Adrenal gland (tissue), 19 donors: ENCODE measurements at places on chromosomes 16 and 17. TPM values are rescaled to one million over a fixed set of nuclear protein-coding genes. Genes with fewer than 3 reads are reported as not detected.

MINK1 gene
- 135 TPM for polyA plus RNA-seq

NUPR1 gene
- polyA plus RNA-seq: 123 TPM

USP43 gene
- 1.1 TPM for polyA plus RNA-seq

CMTM2 gene
- polyA plus RNA-seq: not detected

GPR139 gene
- polyA plus RNA-seq: not detected

RPL38 gene
- 998 TPM for polyA plus RNA-seq

ACSM2A gene
- 0.03 TPM for polyA plus RNA-seq

PRCD gene
- 37.2 TPM for polyA plus RNA-seq

OMG gene
- 0.49 TPM for polyA plus RNA-seq

OR4D1 gene
- polyA plus RNA-seq: under 0.01 TPM

GRB7 gene
- 0.17 TPM for polyA plus RNA-seq

TMIGD1 gene
- polyA plus RNA-seq: not detected

TMEM107 gene
- 8.3 TPM for polyA plus RNA-seq

PAQR4 gene
- 14.6 TPM for polyA plus RNA-seq

ABCC3 gene
- polyA plus RNA-seq: 164 TPM

LMF1 gene
- polyA plus RNA-seq: 10.5 TPM

GUCY2D gene
- not detected for polyA plus RNA-seq

TCAP gene
- polyA plus RNA-seq: 0.92 TPM

CBFA2T3 gene
- polyA plus RNA-seq: 1.0 TPM

MPRIP gene
- polyA plus RNA-seq: 231 TPM

TMEM204 gene
- polyA plus RNA-seq: 30.7 TPM

DPEP3 gene
- 0.11 TPM for polyA plus RNA-seq

SPAG5 gene
- polyA plus RNA-seq: 13.4 TPM

TRAF7 gene
- 43.8 TPM for polyA plus RNA-seq

MT3 gene
- polyA plus RNA-seq: 169 TPM

ACE gene
- 7.7 TPM for polyA plus RNA-seq

CDRT15 gene
- not detected for polyA plus RNA-seq

KRTAP4-4 gene
- polyA plus RNA-seq: not detected

SOST gene
- not detected for polyA plus RNA-seq

MYADML2 gene
- polyA plus RNA-seq: not detected

CD300A gene
- 7.3 TPM for polyA plus RNA-seq

PLEKHG4 gene
- polyA plus RNA-seq: 27.5 TPM

SLC5A11 gene
- 0.32 TPM for polyA plus RNA-seq

ABCC11 gene
- not detected for polyA plus RNA-seq

PNPO gene
- 23.8 TPM for polyA plus RNA-seq

KRTAP2-3 gene
- polyA plus RNA-seq: not detected

TUBB3 gene
- polyA plus RNA-seq: 13.2 TPM

CLDN7 gene
- polyA plus RNA-seq: 1.6 TPM

ZNF597 gene
- polyA plus RNA-seq: 1.2 TPM

DNAH2 gene
- polyA plus RNA-seq: 0.02 TPM

SLC52A1 gene
- polyA plus RNA-seq: not detected

PCTP gene
- 9.2 TPM for polyA plus RNA-seq

HOXB8 gene
- 13.3 TPM for polyA plus RNA-seq

TMED6 gene
- polyA plus RNA-seq: 0.22 TPM

CENPV gene
- polyA plus RNA-seq: 37.9 TPM

USB1 gene
- polyA plus RNA-seq: 26.9 TPM

SLC2A4 gene
- polyA plus RNA-seq: 0.75 TPM

GAN gene
- polyA plus RNA-seq: 1.0 TPM

CFAP97D1 gene
- polyA plus RNA-seq: not detected

HS3ST3B1 gene
- 0.47 TPM for polyA plus RNA-seq

IL34 gene
- 3.2 TPM for polyA plus RNA-seq

GLP2R gene
- 0.24 TPM for polyA plus RNA-seq

HIC1 gene
- polyA plus RNA-seq: 16.7 TPM

BTBD17 gene
- 0.72 TPM for polyA plus RNA-seq

FOXF1 gene
- polyA plus RNA-seq: 0.07 TPM

PMP22 gene
- 45.6 TPM for polyA plus RNA-seq

CDIP1 gene
- polyA plus RNA-seq: 41.6 TPM

ITGAL gene
- polyA plus RNA-seq: 2.1 TPM

IGFALS gene
- 0.67 TPM for polyA plus RNA-seq

KCTD11 gene
- polyA plus RNA-seq: 10.0 TPM
